ENCODE measurements at places on chromosomes 1 and 21. TPM values are rescaled to one million over a fixed set of nuclear protein-coding genes. Genes with fewer than 3 reads are reported as not detected.

Gene FCAMR
- polyA plus RNA-seq: not detected

Gene IARS2
- polyA plus RNA-seq: 57.3 TPM

Gene RGS5
- 1.5 TPM for polyA plus RNA-seq

Gene OLIG2
- polyA plus RNA-seq: not detected

Gene CLIC4
- 0.81 TPM for polyA plus RNA-seq

Gene WASF2
- 36.6 TPM for polyA plus RNA-seq

Gene GRIK3
- not detected for polyA plus RNA-seq

Gene C1QC
- not detected for polyA plus RNA-seq

Gene GABPA
- 14.8 TPM for polyA plus RNA-seq

Gene ATP1A4
- not detected for polyA plus RNA-seq

Gene TMEM50A
- 291 TPM for polyA plus RNA-seq

Gene CFHR2
- not detected for polyA plus RNA-seq

Gene MUL1
- polyA plus RNA-seq: 35.1 TPM

Gene S100A1
- not detected for polyA plus RNA-seq

Gene WNT2B
- polyA plus RNA-seq: 0.03 TPM

Gene EVA1C
- polyA plus RNA-seq: 9.0 TPM

Gene PADI2
- polyA plus RNA-seq: 0.15 TPM

Gene EDARADD
- polyA plus RNA-seq: 5.2 TPM

Gene PTGFR
- polyA plus RNA-seq: not detected

Gene SPRR2F
- not detected for polyA plus RNA-seq

Gene GOLT1A
- not detected for polyA plus RNA-seq

Gene NBPF4
- not detected for polyA plus RNA-seq

Gene PLEKHA6
- polyA plus RNA-seq: not detected

Gene REN
- not detected for polyA plus RNA-seq

Gene PLPPR5
- polyA plus RNA-seq: not detected

Gene AADACL3
- polyA plus RNA-seq: not detected

Gene UBE2U
- polyA plus RNA-seq: not detected

Gene FLG2
- not detected for polyA plus RNA-seq

Gene ESPN
- polyA plus RNA-seq: not detected

Gene ELF3
- 0.26 TPM for polyA plus RNA-seq

Gene LCK
- polyA plus RNA-seq: 704 TPM

Gene NEXN
- polyA plus RNA-seq: 3.0 TPM

Gene G0S2
- polyA plus RNA-seq: not detected

Gene ADGRL2
- not detected for polyA plus RNA-seq

Gene MYBPH
- not detected for polyA plus RNA-seq

Gene A3GALT2
- not detected for polyA plus RNA-seq

Gene PRKACB
- polyA plus RNA-seq: 131 TPM

Gene FNDC5
- not detected for polyA plus RNA-seq

Gene CYP2J2
- polyA plus RNA-seq: 0.67 TPM

Gene FOXD3
- polyA plus RNA-seq: not detected

Gene HUNK
- not detected for polyA plus RNA-seq

Gene GUCA2A
- not detected for polyA plus RNA-seq

Gene KIF17
- polyA plus RNA-seq: not detected

Gene IGSF3
- polyA plus RNA-seq: not detected

Gene ZBTB21
- 4.1 TPM for polyA plus RNA-seq

Gene CACNA1S
- polyA plus RNA-seq: not detected

Gene FGR
- 572 TPM for polyA plus RNA-seq
